ENCODE measurements at places on chromosomes 13 and 19.

GRCh38 chr13:108785844-108786243 is 156.4 kb downstream of the MYO16 start:
- no peak for DNase-seq

DNA sequence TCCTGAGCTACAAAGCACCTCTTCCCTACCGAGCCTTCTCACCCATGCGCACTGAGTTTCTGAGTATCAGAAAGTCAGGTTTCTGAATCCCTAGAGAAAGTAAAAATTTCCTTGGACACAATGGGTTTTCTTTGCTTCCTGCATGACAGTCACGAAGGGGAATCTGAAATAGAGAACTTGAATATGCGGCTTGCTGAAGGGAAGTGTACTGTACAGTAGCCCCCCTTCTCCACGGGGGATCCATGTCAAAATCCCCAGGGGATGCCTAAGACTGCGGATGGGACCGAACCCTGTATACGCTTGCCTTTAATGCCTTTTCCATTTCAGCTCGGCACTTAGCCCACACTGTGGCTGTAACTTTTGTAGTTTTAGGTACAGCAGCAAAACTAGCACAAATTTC is 107.9 kb downstream of the GGACT start:
- no peak for DNase-seq

DNA sequence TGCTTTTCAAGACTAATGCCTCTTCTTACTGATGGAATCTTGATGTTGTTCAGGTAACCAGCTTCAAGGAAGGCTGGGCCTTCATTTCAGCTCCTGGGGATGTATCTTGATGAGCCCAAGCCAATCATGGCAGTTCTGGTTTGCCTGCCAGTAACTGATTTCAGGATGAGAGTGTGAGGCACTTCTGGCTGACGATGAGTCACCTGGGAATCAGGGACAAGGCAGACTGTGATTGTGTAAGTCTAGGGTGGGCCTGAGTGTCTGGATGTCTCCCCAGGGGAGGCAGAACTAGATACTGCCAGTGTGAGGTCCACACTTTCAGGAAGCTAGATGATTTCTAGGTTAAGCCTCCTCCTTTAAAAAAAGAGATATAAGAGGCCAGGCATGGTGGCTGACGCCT is 77.3 kb upstream of the KL start:
- DNase-seq: no peak

- no peak for DNase-seq
Observed at GRCh38 chr13:113292021-113292862, 4.8 kb upstream of the LAMP1 start.

- DNase-seq: no peak
Observed at GRCh38 chr13:20616059-20616797, 49.3 kb downstream of the IFT88 start.

DNA sequence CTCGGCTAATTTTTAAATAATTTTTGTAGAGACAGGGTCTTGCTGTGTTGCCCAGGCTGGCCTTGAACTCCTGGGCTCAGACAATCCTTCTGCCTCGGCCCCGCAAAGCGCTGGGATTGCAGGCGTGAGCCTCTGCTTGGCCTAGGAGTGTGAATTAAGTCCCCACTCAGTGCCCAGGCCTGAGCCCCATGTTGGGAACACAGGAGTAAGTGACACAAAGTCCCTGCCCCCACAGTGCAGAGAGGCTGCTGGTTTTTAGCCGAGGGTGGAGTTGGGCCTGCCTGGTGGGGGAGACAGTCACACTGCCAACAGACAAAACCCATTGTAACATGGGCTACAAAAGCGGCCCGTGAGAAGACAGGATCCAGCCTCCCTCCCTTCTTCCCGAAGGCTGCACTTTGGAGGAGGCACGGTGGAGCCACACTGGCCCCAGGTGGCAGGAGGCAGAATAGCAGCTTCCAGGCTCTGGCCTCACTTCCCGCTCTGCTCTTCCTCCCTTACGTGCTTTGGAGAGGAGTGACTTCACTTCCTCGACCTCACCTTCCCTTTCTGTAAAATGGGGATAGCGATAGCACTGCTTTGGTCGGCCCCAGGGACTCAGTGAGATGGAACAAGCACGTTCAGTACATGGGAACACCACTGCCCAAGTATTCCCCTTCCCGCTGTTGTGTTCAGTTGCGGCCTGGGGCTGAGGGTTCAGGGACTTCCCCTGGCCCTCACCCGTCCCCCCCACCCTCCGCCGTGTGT is 15.2 kb upstream of the EHD2 start:
- DNase-seq: peak; percentile 95

GRCh38 chr13:41916173-41916954 is 44.5 kb downstream of the VWA8 start:
- peak; percentile 35 for DNase-seq

- DNase-seq: no peak
Observed at GRCh38 chr13:75120085-75120484, 361.9 kb downstream of the TBC1D4 start.

DNA sequence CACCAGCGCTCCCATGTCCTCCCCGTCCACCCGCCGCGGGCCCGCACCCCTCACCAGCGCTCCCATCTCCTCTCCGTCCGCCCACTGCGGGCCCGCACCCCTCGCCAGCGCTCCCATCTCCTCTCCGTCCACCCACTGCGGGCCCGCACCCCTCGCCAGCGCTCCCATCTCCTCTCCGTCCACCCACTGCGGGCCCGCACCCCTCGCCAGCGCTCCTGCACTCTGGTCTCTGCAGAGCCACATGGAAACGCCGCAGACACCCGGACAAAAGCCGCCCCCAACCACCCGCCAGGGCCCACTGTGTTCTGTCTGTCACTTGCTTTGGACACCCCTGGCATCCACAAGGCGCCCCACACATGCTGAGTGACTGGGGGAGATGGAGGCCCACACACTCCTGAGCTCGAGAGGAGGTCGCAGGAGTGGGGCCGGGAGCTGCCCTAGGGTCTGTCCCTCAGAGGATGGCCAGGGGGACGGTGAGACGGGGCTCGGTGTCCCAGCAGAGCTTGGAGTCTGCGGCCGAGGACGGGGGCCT is 7.4 kb downstream of the CFD start:
- DNase-seq: no peak

GRCh38 chr19:6602729-6603114 is 11.8 kb upstream of the CD70 start:
- no peak for DNase-seq

- peak; percentile 1 for DNase-seq
Observed at GRCh38 chr13:84896128-84896527, 903.1 kb downstream of the SLITRK6 start.

- no peak for DNase-seq
Observed at GRCh38 chr19:56504581-56504980, 3.1 kb upstream of the ZNF471 start.

DNA sequence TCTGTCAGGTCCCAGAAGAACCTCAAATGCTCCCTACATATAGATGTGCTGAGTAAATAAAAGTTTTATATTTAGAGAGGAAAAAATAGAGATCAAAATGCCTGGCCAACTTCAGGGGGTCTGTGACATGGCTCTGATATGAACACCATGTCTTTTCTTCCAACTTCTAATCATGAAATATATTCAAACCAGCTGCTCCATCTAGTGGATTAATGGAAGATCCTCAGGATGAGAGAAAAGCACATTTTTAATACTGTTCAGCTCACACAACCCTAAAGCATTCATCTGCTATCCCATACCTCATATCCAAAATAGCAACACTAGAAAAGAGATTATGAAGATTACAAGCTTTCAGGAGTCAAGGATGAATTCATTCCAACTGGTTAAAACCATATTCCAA is 56.0 kb upstream of the DOCK9 start:
- no peak for DNase-seq

- no peak for DNase-seq
Observed at GRCh38 chr13:24745861-24746617, 17.9 kb upstream of the RNF17 start.

GRCh38 chr19:30449078-30449590 is 77.0 kb downstream of the ZNF536 start:
- no peak for DNase-seq

DNA sequence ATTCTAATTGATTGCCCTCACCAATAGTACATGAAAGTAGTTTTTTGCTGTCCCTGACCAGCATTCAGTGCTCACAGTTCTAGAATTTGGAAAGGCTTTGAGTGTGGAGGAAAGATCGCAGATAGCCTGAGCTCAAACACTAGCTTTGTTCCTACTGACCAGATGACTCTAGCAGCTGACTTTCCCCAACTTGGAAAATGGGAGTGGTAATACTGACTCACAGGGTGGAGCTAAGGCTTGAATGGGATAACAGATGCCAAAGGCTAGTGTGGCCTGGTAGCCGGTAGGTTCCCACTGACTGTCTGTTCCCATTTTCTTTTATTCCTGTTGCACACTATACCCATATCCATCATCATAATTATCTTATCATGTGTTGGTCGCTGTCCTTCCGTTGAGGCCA is 3.7 kb downstream of the ZSCAN22 start:
- DNase-seq: no peak

- no peak for DNase-seq
Observed at GRCh38 chr13:78029901-78030300, 111.3 kb upstream of the EDNRB start.

DNA sequence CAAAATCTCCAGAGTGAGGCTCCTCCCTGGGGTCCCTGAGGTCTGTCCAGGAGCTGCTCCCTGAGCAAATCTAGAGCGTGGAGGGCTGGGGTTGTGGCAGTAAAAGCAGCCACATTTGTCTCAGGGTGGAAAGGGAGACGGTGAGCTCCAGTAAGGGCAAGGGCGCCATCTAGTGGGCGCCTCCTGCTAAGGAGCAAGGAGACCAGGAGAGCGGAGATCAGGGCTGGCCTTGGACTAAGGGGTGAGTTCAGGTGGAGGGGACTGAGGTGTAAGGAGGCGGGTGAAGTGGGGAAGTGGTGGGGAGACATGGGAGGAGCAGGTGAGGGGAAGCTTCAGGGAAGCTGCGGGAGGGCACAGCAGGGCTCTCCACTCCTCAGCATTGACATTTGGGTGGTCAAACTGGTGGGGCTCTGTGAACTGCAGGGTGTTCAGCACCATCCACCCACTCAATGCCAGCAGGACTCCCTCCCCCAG is 5.3 kb upstream of the CEACAM21 start:
- DNase-seq: peak; percentile 59

DNA sequence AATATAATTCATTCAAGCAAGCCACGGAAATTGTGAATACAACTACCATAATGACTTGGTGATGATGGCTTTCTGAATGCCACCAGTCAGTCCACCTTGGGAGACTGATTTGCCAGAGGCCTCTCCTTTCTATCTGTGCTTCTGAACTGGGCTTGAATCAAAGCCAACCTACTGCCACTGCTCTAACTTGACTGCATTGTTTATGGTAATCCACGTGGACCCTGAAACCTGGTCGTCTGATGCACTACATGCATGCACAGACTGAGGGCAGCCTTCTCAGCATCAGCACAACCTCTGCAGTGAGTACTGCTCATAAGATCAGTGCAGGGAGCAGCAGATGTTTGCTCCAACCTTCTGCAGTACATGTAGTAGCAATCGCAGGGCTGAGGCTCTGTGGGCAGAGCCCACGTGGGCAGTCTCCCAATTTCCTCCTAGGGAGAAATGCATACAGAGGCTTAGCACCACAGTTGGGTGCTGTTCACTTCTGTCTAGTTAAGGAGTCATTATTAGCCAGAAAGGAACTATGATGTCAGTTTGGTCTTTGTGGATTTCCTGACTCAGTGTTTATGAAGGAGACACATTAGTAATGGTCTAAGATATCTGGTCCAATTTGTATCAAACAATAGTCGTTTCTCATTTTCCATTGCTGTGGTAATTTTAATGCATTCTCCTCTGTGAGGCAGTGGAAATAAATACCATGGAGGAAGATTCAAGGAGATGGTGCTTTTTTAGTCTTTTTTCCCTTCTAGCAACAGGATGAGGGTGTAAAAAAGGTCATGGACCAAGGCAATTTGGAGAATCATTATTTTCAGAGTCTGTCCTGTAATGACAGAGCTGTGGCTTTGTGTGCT is 82.5 kb downstream of the AKAP11 start:
- no peak for DNase-seq

DNA sequence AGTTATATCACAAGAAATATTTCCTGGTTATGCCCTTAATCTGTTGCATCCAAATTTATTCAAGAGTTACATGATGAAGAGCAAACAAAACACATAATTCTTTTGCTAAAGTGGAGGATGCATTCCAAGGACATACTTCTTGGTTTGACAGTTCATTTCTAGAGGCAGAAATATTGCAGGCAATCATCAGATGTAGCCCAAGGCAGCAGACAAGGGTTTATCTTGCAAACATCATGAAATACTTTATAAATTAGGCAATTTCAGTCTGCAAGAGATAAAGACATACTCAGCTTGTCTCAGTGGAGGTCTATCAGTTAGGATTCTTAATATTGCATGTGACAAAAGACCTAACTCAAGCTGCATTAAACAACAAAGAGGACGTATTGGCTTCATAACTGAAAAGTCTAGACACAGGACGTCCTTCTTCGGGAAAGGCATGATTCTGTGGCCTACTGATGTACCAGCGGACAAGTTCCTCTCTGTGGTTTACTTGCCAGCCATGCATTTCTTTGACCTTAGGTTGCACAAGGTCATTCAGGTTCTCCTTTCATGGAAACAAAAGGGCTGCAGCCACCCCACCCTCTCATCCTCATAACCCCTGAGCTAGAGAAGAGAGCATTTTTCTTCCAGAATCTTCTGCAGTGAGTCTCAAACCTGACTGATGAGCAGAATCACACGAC is 204.1 kb downstream of the KATNAL1 start:
- no peak for DNase-seq

DNA sequence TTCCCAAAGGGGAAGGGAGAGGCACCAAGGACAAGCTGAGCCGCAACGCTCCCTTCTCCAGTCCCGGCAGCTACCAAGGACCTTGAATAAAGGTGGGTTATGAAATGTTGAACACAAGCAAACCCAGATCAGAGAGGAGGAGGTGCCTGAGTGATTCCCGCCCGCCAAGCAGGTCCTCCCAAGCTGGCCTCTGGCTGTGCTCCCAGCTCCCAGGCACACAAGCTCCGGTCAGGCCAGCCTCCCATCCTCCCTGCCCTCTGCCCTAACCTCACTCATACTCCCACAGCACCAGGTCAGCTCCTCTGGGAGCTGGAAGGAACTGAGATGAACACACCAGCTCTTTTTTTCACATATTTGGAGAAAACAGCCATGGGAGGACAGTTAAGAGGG is 3.7 kb downstream of the NAPA start:
- no peak for DNase-seq

GRCh38 chr19:46471116-46471733 is at the start of gene PNMA8A:
Gene PNMA8A, minus strand, starts transcription at chr19:46471563. Its CDS starts 528 bp downstream, at chr19:46471035.
- DNase-seq: no peak

DNA sequence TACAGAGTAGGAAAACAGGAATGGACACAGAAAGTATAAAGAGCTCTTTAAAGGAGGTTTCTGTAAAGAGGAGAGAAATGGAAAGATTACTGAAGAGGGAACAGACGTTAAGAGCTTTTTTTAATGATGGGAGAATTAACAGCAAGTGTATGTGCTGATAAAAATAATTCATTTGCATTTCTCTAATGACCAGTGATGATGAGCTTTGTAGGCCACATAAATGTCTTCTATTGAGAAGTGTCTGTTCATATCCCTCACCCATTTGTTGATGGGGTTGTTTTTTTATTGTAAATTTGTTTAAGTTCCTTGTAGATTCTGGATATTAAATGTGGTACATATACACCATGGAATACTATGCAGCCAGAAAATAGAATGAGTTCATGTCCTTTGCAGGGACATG is 40.0 kb downstream of the MYO16 start:
- DNase-seq: no peak

GRCh38 chr19:20482721-20483120 is 82.9 kb downstream of the ZNF737 start:
- DNase-seq: no peak
